ENCODE measurements at places on chromosomes 4 and X.

GRCh38 chr4:117084866-117085701, at the start of gene TRAM1L1:
Gene TRAM1L1 (minus strand): TSS chr4:117085576. CDS start chr4:117085393, 183 bp downstream.
- DNase-seq: no peak

DNA sequence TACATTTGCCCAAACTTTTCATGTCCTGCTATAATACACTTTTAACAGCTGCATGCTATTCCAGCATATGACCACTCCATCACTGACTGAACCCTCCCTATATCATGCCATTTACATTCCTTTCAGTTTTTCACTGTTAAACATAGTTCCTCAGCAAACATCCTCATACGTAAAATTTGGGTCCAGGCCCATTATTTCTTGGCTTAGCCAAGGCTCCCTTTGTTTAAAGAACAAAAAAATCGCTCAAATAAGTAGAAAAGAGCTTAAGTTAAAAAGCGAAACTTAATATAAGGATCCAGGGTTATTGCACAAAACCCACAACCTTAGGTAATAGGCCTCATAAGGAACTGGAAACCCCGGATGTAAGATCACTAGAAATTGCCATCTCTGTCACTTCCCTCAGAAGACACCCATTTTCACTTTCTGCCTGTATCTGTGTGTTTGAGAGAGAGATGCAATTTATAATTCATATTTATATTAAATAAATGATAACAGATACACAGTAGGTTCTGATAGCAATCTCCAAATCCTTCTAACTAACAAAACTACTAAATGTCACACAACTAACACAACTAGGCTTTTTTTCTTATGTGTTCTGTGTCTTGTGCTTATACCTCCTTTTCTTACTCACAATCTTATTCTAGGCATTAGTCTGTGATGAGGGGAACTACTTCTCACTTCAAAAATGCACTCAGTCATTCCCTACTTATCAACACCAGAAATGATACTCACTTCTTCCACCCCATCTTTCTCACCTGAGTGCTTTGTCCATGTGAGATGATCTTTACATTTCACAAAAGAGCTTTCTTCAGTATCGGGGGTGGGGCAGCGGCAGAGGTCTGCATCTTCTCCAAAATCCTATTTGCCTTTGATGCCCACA, 59.9 kb upstream of the FAM241A start:
- no peak for DNase-seq

- DNase-seq: no peak
Observed at GRCh38 chr4:56048383-56048701, 99.6 kb downstream of the CEP135 start.

DNA sequence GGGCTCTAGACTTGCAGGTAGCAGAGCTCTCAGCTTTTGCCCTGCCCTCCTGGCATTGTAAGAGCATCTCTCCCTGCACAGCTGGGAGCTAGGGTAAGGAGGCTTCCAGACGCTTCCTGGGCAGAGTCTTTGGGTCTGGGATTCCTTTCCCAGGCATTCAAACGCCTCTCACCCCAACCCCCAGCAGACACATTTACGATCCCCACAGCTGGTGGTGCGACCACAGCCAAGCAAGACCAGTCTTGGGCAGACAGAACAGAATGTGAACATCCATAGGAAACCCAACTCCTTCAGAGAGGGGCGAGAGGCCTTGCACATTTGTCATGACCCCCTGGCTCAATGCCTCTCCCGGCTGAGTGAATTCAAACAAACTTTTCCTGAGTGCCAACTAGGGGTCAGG, 38.1 kb upstream of the CD99L2 start:
- no peak for DNase-seq

- DNase-seq: no peak
Observed at GRCh38 chr4:137664416-137664815, 132.1 kb upstream of the PCDH18 start.

DNA sequence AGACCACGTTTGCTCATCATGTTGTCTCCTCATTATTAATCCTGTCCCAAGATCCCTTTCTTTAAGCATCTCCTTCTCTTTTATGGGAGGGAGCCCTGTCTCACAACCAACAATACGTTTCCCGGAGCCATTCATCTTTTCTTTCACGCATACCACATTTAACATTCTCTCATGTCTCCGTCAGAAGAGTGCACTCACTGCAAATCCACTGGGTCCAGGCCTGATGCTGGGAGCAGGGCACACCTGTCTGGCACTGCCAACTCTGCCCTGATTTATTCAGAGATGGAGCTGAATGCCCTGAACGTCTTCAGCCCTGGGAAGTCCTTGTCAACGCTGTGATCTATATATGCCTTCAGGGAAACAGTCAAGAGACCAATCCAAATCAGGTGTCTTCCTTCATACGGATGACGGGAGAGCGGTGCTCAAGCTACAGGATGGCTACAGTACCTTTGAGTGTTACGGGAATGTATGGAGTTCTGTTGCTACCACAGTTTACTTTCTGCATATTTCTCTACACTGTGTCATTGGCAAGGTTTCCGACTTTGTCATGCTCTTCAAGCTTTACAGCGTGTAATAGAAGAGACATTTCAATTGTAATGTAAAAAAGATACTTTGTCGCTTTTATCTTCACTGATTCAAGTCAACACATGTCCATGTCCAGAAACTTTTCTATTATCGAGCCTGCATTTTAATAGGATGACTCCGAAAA, 140.4 kb upstream of the SLITRK2 start:
- DNase-seq: no peak

- peak; percentile 79 for DNase-seq
Observed at GRCh38 chrX:150269605-150270254, 93.4 kb upstream of the MAMLD1 start.

All from left lobe of liver (tissue), 2 donors.